ENCODE measurements at places on chromosomes 16 and 17.

DNA sequence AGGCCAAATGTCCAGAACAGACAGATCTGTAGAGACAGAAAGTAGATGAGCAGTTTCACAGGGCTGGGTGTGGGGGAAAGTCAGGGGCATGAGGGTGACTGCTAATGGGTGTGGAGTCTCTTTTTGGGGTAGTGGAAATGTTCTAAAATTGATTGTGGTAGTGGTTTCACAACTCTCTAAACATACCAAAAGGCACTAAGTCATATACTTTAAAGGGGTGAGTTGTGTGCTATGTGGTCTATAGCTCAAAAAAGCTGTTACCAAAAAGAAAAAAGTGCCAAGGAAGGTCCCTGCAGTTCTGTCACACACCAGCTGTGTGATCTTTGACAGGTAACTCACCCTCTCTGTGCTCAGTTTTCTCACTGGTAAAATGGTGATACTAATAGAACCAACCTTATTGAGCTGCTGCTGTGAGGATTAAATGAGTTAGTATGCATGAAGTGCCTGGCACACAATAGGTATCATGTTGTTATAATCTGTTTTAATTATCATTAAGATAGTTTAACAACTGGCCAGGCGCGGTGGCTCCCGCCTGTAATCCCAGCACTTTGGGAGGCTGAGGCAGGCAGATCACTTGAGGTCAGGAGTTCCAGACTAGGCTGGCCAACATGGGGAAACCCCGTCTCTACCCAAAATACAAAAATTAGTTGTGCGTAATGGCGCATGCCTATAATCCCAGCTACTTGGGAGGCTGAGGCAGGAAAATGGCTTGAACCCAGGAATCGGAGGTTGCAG lies 10.3 kb downstream of the ITGAX start:
- no peak for DNase-seq

DNA sequence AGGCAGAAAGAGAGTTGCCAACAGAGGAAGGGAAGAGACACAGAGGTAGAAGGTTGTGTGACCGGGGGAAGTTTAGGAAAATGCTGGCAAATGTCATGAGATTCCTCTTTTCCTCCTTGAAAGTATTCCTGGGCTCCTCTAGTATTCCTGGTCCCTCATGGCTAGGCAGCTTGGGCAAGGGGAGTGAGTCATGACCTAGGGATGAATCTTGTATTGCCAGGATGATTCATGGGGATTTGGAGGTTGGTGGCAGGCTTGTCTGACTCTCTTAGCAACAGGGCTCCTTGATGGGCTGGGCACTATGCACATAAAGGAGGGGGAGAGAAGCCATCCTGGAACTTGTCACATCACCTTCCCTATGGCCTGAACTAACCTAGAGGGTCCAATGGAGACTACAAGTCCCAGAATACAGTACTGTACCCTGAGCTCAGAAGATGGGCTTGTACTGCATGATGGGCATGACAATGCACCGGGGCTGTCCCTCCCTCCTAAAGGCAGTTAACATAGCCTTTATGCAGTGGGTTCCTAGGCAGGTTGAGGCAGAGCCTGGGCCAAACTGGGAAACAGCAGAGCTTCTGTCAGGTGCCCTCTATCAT lies 2.1 kb upstream of the SEZ6 start:
- DNase-seq, result peak; percentile 20

GRCh38 chr17:64392300-64392699 lies 1.6 kb upstream of the PECAM1 start:
- no peak for DNase-seq

GRCh38 chr17:80706463-80706867 lies 161.8 kb downstream of the RPTOR start:
- no peak for DNase-seq

DNA sequence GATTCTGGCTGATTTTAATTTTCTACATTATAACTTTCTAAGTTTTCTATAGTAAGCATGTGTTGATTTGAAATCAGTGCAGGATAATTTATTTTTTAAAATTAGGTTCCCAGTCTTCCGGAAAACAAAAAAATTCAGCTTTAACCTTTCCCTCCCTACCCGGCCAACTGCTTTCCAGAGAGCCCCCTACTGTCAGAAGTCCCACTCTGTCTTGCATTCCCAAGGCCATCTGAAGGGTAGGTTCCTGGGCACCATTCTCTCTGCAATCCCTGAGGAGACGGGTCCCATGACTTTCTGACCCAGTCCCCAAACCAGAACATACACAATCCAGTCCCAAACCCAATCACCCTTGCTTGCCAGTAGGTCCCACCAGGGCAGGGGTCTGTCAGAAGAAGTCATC lies 200.3 kb downstream of the CYLD start:
- no peak for DNase-seq

DNA sequence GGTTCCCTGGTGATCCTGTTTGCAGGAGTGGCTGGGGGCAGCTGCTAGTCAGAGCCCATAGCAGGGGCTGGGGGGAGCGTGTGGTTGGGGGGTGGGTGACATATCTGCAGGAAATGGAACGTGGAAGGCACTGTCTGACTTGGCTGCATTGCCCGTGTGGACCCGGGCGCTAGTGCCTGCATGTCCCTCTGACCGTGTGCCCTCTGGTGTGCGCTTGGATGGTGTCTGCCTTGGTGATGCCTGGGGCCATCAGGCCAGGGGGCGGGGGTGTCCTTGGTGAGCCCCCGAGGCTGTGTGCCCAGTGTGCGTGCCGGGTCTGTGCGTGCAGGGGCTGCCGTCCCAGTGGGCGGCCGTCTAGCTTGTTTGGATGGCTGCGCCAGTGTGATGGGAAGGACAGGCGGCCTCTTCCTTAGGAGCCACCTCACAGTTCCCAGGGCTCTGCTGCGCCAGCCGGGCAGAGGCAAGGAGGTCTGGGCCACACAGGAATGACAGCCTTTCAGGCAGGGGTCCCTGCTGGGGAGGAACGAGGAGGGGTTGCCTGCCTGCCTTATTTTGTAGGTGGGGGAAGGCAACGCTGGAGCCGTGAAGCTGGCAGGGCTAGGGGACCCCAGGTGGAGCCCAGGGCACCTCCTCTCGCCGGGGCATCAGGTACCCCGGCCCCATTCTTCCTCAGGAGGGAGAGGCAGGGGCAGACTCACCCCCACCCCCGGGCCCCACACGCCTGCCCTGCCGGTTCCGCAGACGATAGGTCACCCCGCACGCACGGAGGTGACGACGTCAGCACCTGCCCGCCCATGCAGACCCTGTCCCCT lies 693 bp downstream of the NDRG4 start:
- no peak for DNase-seq

DNA sequence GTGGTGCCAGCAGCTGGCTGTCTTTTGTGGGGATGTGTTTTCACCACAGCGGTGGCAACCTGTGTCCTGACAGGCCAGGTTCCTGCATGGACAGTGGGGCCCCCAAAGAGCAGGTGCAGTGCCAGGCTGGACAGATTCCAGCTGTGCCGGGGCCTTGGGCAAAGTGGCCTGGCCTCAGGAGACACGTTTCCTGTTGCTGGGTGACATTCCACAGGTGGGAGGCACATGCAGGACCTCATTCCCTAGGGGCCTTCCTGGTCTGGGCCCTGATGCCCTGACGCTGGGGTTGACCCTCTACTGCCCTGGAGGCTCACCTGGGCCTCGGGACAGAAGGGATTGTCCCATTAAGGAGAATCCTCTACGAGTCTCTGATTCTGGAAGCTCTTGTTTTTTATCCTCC lies 182.4 kb downstream of the RAB11FIP4 start:
- no peak for DNase-seq

GRCh38 chr17:54256401-54256929 lies 433.7 kb downstream of the KIF2B start:
- DNase-seq, result no peak

DNA sequence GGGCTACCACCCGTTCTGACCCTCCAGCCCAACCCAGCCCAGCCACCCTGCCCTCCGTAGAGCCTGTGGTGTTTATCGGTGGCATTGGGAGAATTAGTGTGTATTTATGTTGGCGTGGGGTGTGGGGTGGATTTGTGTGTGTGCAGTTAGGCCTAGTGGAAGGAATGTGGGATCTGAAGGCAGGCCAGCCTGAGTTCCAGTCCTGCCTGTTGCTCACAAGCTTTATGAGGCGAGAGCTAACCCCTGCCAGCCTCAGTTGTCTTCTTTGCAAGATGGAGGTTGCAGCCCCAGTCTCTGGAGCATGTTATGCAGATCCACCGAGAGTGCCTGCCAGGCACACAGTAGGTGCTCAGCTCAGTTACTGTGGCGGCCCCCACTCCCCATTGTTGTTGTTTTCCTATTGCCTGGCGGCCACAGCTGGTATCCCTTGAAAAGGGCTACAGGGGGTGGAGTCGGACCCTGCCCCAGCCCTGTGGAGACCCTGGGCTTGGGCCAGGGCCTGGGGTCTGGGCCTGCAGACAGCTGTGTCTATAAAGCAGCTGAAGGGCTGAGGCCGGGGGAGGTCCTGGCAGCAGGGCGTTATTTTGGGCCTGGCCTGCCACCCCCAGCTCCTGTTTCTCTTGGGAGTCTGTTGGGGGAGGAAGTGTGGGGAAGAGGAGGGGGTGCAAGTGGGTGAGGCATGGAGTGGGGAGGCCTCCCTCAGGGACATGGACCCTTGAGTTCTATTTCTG lies 5.1 kb downstream of the ERBB2 start:
- no peak for DNase-seq

DNA sequence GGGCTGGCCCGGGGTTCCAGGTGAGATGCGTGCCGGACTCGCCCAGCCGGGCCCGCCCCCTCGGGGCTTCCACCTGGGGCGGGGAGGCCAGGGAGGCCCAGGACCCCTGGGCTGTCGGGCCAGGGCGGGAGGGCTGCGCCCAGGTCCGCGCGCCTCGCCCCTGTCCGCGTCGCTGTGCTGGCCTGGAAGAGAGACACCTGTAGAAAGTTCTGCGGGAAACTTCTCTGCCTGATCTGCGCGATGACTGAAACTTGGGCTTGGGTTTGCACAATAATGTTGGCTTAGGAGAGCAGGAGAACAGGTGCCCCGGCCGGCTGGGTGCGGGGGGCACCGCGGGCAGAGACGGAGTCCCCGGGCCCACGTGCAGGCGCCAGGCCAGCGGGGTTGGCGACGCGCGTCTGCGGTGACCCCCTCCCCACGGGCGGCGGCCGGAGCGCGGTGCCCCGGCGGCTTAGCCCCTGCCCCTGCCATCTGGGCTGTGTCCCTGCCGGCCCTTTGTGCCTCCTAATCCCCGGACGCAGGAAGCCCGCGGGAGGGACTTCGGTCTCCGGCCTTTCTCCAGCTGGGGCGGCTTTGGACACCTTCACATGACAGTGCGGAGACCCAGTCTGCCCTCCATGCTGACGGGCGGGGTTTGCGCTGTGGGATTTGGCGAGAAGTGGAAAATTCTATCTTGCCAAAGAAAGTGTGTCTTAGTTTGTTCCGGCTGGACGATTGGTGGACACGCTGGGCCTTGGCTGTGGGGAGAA lies 483 bp downstream of the LLGL2 start:
- no peak for DNase-seq

- no peak for DNase-seq
Measured at GRCh38 chr17:39913989-39914388, 4.4 kb downstream of the GSDMB start.

- no peak for DNase-seq
Measured at GRCh38 chr16:50485232-50485631, 63.0 kb upstream of the NKD1 start.

DNA sequence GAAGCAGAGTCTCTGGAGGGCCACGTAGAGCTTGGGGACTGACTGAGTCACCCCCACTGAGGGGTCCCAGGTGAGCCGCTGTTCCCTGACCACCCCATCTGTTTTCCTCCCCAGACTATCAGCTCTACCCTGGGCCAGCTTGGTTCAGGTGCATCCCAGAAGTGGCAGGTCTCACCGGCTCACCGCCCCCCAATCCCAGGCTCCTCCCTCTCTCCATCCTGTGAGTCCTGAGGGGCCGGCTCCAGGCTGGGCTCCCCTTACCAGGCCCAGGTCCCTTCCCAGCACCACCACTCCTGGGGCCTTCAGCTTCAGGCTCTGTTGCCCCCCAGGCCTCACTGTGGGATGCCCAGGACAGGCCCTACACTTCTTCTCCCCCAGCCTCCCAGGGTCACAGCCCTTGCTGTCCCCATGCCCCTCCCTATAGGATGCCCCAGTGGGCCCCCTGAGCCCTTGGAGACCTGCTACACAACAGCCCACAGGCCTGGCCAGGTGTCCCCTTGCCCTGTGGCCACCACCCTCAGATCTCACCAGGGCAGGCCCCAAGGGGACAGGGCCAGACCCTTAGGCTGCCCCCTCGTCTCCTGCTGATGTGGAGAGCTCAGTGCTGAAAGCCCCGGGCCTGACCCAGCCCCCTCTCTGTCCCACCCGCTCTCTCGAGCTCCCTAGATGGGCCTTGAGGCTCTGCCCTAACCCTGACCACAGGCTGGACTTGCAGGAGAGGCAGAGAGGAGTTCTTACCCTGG lies 40.4 kb downstream of the TNFRSF13B start:
- no peak for DNase-seq

GRCh38 chr16:79770244-79771064 lies 169.9 kb upstream of the MAF start:
- peak; percentile 82 for DNase-seq

GRCh38 chr17:63440127-63440769 lies 5.9 kb downstream of the CYB561 start:
- DNase-seq, result no peak

DNA sequence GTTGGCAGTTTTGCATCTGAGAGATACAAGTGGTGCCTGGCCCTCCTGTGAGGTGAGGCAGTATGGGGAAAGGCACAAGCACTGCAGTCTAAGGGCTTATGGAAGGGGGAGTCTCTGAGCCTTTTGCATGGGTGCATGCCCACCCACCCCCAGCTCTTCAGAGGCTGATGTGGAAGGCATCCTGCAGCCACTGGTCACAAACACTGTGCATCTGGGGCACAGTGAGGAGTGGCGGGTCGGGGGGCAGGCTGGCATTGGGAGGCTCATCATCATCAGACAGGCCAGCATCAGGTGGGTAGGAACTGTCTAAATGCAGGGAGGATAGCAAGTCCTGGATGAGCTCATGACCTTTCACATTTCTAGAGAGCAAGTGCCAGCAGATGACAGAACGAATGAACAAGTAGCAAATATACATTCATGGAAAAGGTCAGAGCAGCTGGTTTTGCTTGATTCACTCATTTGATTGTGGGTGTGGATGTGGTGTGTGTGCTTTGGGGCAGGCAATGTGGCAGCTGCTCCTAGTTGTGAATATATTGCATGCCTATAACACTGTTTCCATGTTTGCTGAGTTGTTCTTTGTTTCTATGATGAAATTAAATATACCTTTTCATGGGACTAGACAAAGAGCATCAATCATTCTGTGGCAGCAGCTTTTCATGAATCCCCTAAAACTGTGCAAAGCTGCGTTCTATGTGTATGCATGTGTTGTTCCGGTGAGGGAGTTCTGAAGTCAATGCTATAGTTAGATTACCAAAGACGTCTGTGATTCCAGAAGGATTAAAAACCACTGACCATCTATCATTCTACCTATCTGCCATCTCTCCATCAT lies 29.2 kb downstream of the TRIM25 start:
- DNase-seq, result no peak

DNA sequence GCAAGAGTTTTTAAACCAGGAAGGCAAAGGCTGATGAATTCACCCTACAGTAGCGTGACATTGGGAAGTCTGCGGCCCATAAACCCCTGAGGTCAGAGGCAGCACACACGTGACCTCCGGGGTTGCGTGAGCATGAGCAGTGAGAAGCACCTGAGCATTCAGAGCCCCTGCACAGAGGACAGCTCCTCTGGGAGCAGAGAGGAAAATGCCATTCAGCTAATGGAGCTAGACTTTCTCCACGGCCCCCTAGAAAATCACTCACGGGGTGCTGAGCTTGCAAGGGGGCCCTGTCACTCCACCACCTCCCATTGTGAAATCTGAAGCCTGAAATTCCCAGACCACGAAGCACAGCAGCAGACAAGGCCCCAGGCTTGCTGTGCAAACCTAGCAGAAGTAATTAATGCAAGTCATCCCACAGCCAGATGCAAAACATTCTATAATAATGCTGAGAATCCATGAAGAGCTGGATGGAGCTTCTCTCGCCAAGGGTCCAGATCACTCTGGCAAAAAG lies 114.9 kb upstream of the RCVRN start:
- DNase-seq, result no peak
